ENCODE measurements at places on chromosomes 3 and 15.

DNA sequence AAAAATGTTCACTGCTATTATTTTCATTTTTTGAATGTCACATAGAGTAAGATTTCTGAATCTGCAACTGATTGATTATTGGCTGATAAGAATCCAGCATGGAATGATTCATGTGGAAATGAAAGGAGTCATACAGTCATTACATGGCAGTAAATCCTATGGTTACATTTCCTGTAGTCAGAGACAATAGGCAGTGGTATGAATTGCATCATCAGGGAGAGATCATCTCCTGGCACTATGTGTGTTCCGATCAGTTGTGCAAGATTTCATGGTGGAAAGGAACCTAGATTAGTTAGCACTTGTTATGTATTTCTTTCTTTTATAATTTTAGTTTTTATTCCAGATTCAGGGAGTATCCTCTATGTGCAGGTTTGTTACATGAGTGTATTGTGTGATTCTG is 38.8 kb downstream of the SLC12A1 start:
- no peak for DNase-seq

DNA sequence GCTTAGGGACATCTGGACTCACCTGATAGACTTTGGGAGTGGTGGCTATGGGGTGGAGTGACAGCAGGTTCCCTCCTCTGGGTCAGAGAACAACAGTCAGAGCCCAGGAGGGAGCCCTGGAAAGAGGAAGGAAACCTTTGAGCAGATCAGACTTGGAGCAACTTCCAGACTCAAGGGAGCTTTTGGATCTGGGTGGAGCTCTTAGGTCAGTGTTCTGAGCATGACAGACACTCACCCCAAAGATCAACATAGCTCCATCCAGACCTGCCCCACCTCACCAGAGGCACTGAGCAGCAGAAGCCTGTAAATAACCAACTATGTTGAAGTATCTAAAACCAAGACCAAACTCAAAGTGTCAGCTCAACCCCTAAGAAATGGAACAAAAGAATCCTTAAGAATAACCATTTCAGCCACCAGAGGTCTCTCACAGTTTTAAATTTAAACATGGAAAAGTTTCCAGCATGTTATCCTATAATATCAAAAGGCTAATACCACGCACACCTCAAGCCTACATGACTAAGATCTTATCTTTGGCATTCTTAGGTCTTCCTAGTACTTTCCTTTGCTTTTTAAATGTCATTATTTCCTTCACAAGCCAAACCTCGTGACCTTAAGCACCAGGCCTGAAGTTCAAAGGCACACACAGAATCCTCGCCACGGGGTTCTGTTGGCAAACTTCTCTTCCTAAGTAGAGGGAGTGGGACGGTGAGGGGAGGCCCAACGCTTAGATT is 56.4 kb downstream of the UMPS start:
- DNase-seq = no peak

DNA sequence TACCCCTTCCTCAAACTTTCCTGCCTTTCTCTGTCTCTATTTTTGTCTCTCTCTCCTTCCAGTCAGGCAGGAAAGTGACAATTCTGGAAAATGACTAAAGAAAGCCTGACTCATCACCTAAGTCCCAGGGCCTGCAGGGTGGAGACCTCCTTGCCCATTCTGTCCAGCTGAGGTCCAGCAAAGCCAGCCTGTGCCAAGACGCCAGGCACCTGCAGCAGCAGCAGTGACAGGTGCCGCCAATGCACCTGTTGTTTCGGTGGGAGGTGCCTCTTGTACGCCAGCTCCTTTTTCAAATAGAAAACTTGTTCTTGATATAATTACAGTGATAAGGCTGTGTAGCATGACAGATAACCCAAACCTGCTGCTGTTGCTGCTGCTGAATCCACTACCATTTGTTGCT is 501.3 kb downstream of the NTRK3 start:
- DNase-seq = no peak

GRCh38 chr15:48794697-48795134 is 16.2 kb downstream of the CEP152 start:
- DNase-seq = no peak

GRCh38 chr3:14373753-14374376 is 28.5 kb upstream of the SLC6A6 start:
- no peak for DNase-seq

GRCh38 chr3:15110206-15110605 is 11.3 kb upstream of the RBSN start:
- no peak for DNase-seq

GRCh38 chr3:173865900-173866498 is 468.5 kb downstream of the NLGN1 start:
- DNase-seq = no peak

DNA sequence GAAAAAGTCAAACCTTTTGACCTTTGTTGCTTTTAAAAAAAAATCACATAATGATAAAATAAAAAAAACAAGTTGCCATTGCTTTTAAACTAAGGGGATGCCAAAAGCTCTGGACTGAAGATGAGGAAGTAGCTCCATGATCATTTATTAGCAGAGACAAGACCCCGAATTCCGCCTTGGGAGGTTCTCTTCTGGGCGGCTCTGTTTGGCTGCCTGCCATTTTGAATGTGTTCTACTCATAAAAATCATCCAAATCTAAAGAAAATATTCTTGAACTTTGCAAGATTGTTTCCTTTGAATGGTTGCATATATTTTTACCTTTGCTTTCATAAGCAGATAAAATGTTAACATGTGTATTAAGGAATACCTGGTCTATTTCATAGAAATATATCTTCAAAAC is 63.8 kb downstream of the NCEH1 start:
- no peak for DNase-seq

- peak; percentile 57 for DNase-seq
Observed at GRCh38 chr3:139797724-139798343, 120.1 kb upstream of the NMNAT3 start.

DNA sequence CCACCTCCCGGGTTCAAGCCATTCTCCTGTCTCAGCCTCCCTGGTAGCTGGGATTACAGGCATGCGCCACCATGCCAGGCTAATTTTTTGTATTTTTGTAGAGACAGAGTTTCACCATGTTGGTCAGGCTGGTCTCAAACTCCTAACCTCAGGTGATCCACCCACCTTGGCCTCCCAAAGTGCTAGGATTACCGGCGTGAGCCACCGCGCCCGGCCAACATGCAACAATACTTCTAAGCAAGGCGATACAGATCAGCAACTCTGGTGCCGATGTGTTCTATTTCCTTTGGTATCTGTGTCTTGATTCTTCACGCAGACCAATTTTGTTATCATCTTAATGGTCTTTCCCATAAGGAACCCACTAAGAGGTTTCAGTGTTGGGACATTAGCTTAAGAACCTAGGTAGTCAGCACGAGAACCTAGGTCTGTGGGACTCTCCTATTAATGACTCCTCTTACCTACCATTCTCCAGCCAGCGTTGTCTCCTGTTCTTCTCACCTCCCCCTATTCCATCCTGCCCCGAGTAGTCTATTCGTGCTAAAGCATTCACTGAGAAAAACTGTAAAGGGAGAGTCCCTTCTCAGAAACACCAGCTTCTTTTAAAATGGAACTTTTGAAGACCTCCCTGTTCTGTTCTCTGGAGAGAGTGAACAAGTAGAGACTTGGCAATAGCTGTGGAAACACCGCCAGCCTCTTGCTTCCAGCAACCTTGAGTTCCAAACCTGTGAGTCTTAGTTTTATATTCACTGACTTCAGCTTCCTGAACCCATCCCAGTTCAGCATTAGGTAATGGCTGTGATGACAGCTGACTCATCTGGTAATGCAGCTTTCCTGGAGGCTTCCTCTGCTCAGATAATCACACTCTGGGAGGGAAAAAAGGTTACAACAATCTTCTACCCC is 61.2 kb downstream of the TSC22D2 start:
- DNase-seq = peak; percentile 78

DNA sequence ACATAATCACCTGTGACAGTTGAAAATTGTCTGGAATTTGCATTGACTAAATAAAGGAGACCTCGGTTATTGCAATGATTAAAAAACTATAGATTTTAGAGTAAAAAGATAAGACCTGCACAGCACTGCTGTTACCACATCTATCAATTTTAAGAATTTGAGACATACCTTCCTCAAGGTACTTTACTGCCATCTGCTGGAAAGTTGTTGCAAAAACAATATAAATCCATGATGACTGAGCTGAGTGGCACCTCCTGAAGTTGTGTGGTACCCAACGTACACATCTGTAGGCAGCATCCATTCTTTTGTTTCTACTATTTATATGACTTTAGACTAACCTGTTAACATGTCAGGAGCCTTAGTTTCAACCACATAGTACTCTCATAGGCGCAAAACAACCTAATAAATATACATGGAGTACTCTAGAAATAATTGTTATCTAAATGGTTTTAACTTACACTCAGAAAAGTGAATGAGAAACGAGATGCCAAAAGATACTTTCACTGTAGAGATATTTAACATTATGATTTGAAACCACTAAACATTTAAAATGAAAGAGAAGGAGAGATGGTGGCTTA is 106.7 kb downstream of the GHSR start:
- DNase-seq = no peak

- DNase-seq = no peak
Observed at GRCh38 chr3:11168881-11169805, 14.8 kb downstream of the HRH1 start.

GRCh38 chr3:128307029-128307633 is 153.8 kb downstream of the EEFSEC start:
- DNase-seq = peak; percentile 27

DNA sequence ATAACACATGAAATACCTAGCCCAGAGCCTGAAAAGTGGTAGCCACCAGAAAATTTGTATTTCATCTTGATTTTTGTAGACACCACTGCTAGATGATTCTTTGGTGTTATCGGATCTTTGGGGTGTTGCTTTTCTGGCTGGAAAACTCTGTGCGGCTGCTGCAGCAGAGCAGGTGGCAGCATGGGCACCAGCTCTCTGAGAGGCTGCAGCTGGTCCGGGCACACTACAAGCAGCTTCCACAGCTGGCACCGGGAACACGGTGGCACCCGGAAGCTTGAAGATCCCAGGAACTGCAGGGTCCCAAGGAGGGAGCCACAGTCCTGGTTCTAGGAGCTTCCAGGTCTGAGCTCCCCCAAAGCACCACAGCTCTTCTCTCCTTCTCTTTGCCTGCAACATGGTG is 211.7 kb upstream of the MLF1 start:
- no peak for DNase-seq

- no peak for DNase-seq
Observed at GRCh38 chr3:24306518-24306917, 188.1 kb downstream of the THRB start.

- no peak for DNase-seq
Observed at GRCh38 chr3:96070678-96071077, 743.7 kb upstream of the EPHA6 start.

DNA sequence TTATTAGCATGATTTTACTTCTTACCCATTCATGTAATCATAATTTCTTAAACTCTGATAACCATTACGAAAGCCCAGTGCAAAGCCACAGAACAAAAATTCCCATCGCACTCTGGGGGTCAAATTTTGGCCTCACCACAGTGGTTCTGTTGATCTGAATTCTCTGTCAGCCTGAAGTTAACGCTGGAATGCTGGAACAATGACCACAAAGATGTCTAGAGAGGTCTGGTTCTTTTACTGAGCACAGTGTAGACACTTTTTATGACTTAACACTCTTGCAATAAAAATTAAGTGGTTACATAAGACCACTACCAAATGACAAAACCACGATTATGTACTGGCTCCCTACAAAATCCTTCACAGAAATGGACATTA is 94.7 kb downstream of the PDZRN3 start:
- DNase-seq = no peak

DNA sequence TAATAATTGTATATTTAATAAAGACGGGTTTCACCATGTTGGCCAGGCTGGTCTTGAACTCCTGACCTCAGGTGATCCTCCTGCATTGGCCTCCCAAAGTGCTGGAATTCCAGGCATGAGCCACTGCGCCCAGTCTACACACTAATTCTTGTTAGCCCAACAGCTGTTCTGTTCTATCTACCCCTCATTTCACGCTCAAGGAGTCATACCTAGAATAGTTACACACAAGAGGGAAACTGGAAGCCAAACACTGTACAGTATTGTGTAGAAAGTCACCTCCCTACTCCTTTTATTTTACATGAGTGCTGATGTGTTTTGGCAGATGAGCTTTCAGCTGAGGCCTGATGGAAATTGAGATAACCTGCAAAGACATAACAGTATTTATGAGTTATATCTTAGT is 13.4 kb upstream of the CTDSPL2 start:
- no peak for DNase-seq

DNA sequence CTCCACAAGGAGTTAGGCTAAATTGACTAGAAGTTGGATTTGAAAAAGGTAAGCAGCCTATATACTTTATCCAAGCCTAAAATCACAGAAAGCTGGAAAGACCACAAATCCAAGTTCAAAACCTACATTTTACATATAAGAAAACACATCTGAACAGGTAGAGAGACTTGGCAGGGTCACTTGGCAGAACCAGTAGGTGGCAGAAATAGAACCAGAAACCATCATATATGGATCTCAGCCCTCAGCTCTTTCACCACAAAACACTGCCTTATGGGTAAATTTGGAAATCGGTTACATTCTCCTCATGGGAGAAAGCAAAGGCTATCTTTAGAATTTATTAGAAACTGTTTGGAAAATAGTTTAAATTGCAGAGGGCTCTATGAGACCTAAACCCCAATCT is 44.2 kb downstream of the MKRN2 start:
- no peak for DNase-seq

DNA sequence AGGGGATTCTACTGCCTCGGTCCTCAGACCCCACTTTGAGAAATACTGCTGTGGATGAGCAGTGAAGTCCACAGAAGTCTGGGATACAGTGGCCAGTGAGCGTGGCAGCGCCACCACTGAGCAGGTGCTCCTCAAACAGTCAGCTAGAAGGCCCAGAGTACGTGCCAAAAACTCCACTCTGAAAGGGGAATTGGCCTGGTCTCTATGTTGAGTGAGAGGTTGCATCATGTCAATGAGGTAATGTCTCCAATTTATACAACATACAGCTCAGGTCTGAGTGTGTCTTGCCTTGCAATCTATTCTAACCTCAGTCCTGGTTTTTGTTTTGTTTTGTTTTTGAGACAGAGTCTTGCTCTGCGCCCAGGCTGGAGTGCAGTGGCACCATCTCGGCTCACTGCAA is 53.3 kb upstream of the ETV5 start:
- no peak for DNase-seq

DNA sequence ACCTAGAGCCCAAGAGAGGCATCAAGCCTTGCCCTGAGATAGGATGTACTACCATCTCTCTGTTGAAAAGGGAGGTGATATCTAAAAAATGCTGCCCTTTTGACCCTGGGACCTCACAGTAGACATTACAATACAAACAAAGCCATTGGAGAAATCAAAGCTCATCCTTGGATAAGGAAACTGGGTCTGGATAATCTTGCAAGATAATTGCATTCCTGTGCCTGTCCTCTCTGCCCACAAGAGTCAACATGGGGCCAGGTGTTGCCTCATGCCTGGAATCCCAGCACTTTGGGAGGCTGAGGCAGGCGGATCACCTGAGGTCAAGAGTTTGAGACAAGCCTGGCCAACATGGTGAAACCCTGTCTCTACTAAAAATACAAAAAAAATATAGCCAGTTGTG is 57.3 kb upstream of the DLG1 start:
- DNase-seq = no peak

- no peak for DNase-seq
Observed at GRCh38 chr3:24067483-24067882, 122.4 kb downstream of the NR1D2 start.

All from ELF-1 (cell line).